ENCODE measurements at places on chromosomes 13 and 19. TPM values are rescaled to one million over a fixed set of nuclear protein-coding genes. Genes with fewer than 3 reads are reported as not detected.

The FAM124A gene
- total RNA-seq, result 1.7 TPM

The CGB2 gene
- not detected for total RNA-seq

GRCh38 chr13:47396915-47397314, 500.1 kb upstream of the HTR2A start:
- no peak for DNase-seq

DNA sequence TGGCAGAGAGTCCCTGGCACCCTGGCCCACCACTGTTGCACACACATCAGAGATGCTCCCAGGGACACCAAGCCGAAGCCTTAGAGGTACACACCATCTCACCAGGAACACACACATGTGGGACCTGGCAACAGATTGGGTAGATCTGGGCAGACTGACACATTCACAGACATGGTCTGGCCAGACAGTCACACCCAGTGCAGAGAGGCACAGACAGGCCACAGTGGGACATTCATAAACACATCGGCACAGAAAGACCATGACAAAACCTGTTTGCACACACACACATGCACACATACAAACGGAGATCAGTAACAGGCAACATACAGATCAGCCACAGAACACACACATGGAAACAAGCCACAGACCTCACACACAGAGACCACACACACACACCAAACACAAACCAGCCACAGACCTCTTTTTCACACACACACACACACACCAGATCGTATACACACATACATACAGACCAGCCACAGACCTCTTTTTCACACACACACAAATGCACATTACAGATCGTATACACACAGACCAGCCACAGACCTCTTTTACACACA, 6.3 kb upstream of the JUNB start:
- DNase-seq, result no peak
